ENCODE measurements at places on chromosomes 12 and 14.

DNA sequence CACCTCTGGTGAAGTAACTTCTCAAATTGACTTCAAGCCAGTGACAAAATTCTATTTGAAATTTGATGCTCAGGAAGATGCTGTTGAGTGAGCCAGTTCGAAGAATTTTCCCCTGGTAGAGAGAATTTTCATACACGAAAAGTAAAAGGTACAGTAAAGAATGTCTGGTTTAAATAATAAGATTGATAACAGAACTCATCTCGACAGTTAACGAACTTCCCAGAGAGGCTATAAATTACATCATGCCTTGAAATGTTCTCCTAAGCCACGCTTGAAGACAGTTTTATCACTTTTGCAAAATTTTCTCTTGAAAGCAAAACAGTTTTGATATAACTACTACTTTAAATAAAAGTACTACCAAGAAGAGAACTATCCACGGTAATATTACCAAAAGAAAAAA, 14.4 kb upstream of the OR11G2 start:
- DNase-seq, result no peak
- H3K4me1 ChIP-seq, result no peaks in the 10 kb centered on the region
- H3K4me3 ChIP-seq, result no peak overlapping the region
- no peak overlapping the region for H3K27ac ChIP-seq
- no peaks in the 10 kb centered on the region for H3K27me3 ChIP-seq

- peaks cover 20% of the 10 kb centered on the region for H3K4me1 ChIP-seq
- DNase-seq, result no peak
- no peaks in the 10 kb centered on the region for H3K27me3 ChIP-seq
- H3K27ac ChIP-seq, result peak overlapping the region; percentile 24
- H3K36me3 ChIP-seq, result no peaks in the 10 kb centered on the region
These were observed 22.0 kb upstream of the DRAM1 start for GRCh38 chr12:101855364-101855884.

DNA sequence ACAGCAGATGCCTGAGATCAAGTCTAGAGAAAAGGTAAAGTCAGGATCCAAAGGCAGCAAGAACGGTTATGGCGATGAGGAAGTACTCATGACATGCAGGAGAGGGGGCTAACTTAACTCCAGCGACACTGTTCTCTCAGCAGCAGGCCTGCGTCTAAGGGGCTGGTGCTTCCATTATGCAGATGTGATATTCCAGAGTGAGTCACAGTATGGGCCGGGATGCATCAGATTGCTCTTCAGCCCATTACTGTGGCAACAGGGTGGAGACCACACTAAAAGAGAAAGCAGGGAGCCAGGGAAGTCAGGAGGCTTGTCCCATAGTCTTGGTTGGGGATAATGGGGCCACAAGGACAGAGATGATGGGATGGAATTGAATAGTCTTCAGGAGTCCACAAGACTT, 151.8 kb upstream of the NTF3 start:
- H3K4me1 ChIP-seq, result no peaks in the 10 kb centered on the region
- H3K27ac ChIP-seq, result no peak overlapping the region
- H3K4me3 ChIP-seq, result no peak overlapping the region
- H3K27me3 ChIP-seq, result no peaks in the 10 kb centered on the region

DNA sequence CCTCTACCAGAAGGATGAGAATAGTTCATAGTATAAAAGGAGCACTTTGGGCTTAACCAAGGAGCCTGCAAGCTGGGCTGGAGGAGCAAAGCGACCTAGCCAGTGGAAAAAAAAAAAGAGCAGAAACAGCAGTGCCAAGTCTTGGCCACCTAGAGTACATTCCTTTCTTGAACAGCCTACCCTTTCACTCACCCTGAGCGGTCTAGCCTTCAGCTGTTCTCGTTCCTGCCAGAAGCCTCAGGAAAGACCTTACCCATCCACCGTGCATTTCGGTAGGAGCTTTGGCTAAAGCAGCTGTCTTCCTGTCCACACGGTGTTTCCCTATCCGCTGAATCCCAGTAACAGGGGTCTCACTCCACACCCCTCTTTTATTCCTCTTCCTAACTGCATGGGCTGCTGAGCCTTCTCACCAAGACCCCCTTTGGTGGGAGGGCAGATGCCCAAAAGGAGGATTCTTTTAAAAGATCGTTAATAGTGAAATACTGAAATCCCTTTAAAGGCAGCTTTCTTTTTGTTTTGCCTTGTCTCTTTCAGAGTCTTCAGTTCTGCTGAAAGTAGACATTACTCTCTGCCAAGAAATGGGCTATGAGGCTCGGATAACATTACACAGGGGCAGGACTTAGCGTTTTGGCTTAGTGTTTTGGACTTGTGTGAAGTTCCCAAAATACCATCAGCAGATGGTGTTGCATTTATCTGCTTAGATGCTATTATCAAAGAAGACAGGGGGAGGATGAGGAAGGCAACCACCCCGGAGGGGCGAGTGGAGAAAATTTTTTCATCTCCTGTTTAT, 88.5 kb upstream of the METAP2 start:
- no peak for DNase-seq
- peaks cover 9% of the 10 kb centered on the region for H3K4me1 ChIP-seq
- peak overlapping the region; percentile 30 for H3K4me3 ChIP-seq

GRCh38 chr12:49776413-49776812, 35.1 kb downstream of the TMBIM6 start:
- DNase-seq, result no peak
- no peaks in the 10 kb centered on the region for H3K36me3 ChIP-seq
- no peak overlapping the region for H3K4me3 ChIP-seq
- H3K27ac ChIP-seq, result no peak overlapping the region

GRCh38 chr12:112370199-112370598, 12.0 kb downstream of the HECTD4 start:
- H3K27me3 ChIP-seq, result no peaks in the 10 kb centered on the region
- H3K36me3 ChIP-seq, result no peaks in the 10 kb centered on the region
- no peak for DNase-seq
- peaks cover 21% of the 10 kb centered on the region for H3K4me1 ChIP-seq

- DNase-seq, result no peak
- no peaks in the 10 kb centered on the region for H3K27me3 ChIP-seq
- no peaks in the 10 kb centered on the region for H3K36me3 ChIP-seq
These were observed 24.7 kb upstream of the RNASE1 start for GRCh38 chr14:20827326-20827725.

DNA sequence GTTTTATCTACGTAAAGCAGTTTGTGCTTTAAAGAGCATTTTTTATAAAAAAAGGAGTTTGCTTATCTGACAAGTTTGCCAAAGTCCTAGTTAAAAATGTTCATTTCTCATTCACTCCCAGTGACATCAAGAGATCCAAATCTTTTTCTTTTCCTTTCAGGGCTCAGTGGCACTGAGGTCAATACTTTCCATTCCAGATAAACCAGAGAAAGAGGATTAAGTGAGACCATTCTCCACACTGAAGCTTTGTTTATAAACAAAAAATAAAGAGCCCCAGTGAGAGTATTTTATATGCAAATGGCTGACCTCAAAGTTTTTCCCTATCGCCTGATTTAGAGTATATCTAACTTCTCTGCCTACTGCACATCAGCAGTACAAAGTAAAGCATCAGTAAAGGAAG, 199.8 kb downstream of the ALG10B start:
- no peak overlapping the region for H3K4me3 ChIP-seq
- DNase-seq, result no peak
- H3K27me3 ChIP-seq, result no peaks in the 10 kb centered on the region
- no peaks in the 10 kb centered on the region for H3K4me1 ChIP-seq
- no peaks in the 10 kb centered on the region for H3K36me3 ChIP-seq
- H3K27ac ChIP-seq, result no peak overlapping the region

DNA sequence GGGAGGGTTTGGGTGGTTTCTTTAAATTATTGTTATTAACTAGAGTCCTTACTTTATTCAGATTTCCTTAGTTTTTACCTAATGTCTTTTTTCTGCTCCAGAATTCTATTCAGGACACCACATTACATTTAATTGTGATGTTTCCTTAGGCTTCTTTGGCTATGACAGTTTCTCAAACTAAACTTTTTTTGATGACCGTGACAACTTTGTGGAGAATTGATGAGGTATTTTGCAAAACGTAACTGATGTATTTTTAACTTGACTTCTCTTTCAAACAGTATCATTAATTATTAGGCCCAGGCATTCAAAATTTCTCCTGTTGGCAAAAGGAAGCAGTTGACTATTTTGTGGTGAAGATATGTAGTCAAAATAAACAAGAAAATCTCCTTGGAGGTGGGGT, 10.5 kb downstream of the RNASE6 start:
- no peaks in the 10 kb centered on the region for H3K27me3 ChIP-seq
- H3K4me1 ChIP-seq, result no peaks in the 10 kb centered on the region
- H3K27ac ChIP-seq, result no peak overlapping the region
- H3K36me3 ChIP-seq, result no peaks in the 10 kb centered on the region
- DNase-seq, result no peak

DNA sequence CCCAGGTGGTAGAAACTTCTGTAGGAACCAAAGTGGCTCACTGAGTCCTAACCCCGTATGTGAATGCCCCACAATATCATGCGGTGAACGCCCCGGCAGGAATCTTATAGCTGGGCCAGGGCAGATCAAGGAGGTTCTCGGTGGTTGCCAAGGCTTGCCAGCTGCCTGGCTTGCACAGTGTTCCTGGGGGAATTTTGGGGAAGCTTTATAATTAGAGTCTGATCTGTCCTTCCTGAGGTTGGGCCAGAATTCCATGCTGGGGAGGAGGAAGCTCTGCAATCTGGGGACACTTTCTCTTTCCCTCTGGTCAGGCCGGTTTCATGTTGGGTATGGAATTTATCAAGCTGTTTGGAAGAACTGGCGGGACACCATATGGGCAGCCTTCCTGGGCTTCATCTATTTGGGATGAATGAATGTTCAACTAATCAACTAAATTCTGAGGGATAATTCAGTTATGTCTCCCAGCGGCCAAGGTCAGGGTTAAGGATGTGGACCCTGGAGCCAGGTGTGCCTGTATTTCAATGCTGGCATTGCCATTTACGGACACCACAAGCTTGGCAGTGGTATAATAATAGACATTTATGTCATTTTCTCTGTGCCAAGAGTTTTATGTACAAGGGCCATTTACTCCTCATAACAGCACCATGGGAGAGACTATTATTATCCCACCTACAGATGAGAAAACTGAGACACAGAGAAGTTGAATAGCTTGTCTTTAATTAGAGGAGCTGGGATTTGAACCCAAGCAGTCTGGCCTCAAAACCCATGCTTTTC, 54.3 kb downstream of the SVOP start:
- no peaks in the 10 kb centered on the region for H3K36me3 ChIP-seq
- DNase-seq, result no peak
- no peak overlapping the region for H3K4me3 ChIP-seq
- no peak overlapping the region for H3K27ac ChIP-seq
- H3K4me1 ChIP-seq, result no peaks in the 10 kb centered on the region

DNA sequence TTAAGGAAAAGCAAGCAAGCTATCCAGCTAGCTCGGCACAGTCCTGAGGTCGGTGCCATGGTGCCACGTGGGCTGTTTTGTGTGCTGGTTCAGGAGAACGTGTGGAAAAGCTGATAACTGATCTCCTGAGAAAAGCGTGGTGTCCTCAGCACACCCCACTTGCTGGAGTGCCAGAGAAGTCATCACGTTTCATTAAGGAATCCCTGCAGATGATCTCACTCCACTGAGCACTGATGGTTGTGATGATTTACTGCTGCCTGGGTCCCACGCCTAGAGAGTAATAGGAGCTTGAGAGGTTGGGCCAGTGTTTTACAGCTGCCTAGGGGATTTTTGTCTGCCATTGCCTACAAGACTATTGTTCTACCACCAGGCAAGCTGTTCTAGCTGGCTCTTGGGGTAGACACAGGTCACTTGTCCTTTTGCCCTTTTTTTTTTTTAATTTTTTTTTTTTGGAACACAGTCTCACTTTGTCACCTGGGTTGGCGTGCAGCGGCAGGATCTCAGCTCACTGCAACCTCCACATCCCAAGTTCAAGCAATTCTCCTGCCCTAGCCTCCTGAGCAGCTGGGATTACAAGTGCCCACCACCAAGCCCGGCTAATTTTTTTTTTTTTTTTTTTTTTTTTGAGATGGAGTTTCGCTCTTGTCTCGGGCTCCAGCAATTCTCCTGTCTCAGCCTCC, 42.3 kb upstream of the EVL start:
- DNase-seq, result no peak
- no peak overlapping the region for H3K4me3 ChIP-seq
- no peak overlapping the region for H3K27ac ChIP-seq
- H3K4me1 ChIP-seq, result peaks cover 11% of the 10 kb centered on the region
- no peaks in the 10 kb centered on the region for H3K27me3 ChIP-seq

- H3K4me3 ChIP-seq, result peak overlapping the region; percentile 84
- no peaks in the 10 kb centered on the region for H3K27me3 ChIP-seq
- peak; percentile 91 for DNase-seq
- H3K27ac ChIP-seq, result peak overlapping the region; percentile 99
- H3K4me1 ChIP-seq, result peaks cover 13% of the 10 kb centered on the region
These were observed 2.9 kb upstream of the ZFP36L1 start for GRCh38 chr14:68795597-68796417.

DNA sequence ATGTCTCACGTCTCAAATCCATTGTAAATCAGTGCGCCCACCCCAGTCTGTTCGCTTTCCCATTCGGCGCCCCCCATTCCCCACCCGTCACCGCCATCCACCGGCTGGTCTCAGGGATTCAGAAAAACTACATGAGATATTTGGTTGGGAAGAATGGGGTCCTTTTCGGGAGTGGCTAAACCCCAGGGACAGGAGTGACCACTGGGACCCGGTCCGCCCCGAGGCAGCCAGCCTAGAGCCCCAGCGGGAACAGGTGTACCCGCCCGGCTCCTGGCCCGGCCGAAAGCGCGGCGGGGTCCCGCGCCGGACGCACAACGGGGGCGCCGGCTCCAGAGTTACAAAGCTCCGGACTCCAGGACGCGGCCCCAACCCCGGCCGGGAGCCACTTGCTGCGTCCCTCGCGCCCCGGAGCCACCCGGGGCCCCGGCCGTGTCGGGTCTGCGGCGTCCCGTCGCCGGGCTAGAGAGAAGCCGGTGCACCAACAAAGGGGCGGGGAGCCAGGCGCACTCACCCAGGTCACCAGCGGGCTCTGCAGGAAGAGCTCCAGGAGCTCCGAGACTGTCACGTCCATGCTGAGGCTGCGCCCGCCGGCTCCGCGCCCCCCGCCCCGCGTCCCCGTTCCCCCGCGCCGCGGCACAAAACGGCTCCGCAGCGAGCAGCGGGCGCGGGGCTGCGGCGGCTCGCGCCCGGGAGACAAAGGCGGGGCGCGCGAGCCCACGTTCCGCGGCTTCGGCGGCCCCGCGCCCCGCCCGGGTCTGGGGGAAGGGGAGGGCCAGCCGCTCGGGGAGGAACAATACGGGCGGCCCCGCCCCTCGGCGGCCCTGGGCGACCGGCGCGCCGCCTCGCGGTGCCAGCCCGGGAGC, at the start of gene CCDC88C:
Gene CCDC88C (minus strand): TSS at position 701 of the 863 bp plus-strand sequence. CDS start 130 bp downstream, at position 571.
- H3K4me3 ChIP-seq, result peak within 1 kb of the TSS; percentile 63
- peaks cover 24% of the 10 kb centered on the region for H3K4me1 ChIP-seq
- H3K36me3 ChIP-seq, result no peaks in the 10 kb centered on the region
- no peaks in the 10 kb centered on the region for H3K27me3 ChIP-seq

- H3K27ac ChIP-seq, result no peak overlapping the region
- H3K27me3 ChIP-seq, result no peaks in the 10 kb centered on the region
- H3K4me3 ChIP-seq, result no peak overlapping the region
- no peaks in the 10 kb centered on the region for H3K36me3 ChIP-seq
These were observed 68.3 kb downstream of the DYRK2 start for GRCh38 chr12:67716817-67717216.
